Lower lobe of right lung (tissue), 2 donors: ENCODE measurements at places on chromosomes 1 and 21. TPM values are rescaled to one million over a fixed set of nuclear protein-coding genes. Genes with fewer than 3 reads are reported as not detected.

DNA sequence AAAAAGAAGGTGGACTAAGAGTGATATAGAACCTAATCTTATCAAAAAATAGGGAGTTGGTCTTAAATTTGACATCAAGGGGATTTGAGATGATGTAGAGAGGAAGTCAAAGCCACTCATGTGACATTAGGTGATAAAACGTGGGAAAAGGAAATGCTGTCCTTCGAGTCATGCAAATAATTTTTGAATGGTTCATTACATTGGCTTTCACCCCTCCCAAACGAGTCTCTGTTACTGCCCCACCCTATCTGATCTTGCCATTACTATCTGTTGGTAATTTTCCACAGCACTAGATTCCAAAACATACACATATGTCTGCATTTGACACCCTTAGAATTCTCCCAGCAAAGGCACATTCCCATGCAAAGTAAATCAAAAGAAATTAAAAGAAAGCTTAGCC lies 531.1 kb upstream of the ADAMTS5 start:
- H3K4me1 ChIP-seq: no peaks in the 10 kb centered on the region
- H3K27me3 ChIP-seq: no peaks in the 10 kb centered on the region
- H3K4me3 ChIP-seq: no peak overlapping the region
- H3K27ac ChIP-seq: no peak overlapping the region

GRCh38 chr1:243837907-243838535 lies 12.0 kb downstream of the AKT3 start:
- H3K4me3 ChIP-seq: no peak overlapping the region
- H3K4me1 ChIP-seq: peaks cover 8% of the 10 kb centered on the region
- H3K36me3 ChIP-seq: no peaks in the 10 kb centered on the region
- DNase-seq: no peak
- no peak overlapping the region for H3K27ac ChIP-seq
- H3K27me3 ChIP-seq: no peaks in the 10 kb centered on the region

DNA sequence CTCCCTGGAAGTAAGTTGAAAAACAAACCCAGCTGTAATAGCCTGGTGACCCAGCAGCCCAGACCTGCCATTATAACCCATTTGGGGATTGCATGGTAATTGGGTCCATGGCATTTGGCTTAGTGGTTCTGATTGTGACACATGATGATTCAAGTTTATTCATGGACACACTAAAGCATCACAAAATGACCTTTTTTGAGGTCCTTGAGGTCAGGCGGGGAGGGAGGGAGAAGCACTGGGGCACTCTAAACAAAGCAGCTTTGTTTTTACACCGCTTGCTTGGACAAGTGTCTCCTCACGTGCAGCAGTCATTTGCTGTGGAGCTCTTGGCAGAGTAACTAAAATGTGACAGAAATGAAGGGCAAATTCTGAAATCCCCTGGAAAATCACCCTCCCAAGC lies 241.0 kb upstream of the SGIP1 start:
- H3K4me1 ChIP-seq: peaks cover 14% of the 10 kb centered on the region
- no peak for DNase-seq
- no peak overlapping the region for H3K4me3 ChIP-seq
- no peak overlapping the region for H3K27ac ChIP-seq
- no peaks in the 10 kb centered on the region for H3K36me3 ChIP-seq

The NUDT4B gene
- not detected for total RNA-seq

DNA sequence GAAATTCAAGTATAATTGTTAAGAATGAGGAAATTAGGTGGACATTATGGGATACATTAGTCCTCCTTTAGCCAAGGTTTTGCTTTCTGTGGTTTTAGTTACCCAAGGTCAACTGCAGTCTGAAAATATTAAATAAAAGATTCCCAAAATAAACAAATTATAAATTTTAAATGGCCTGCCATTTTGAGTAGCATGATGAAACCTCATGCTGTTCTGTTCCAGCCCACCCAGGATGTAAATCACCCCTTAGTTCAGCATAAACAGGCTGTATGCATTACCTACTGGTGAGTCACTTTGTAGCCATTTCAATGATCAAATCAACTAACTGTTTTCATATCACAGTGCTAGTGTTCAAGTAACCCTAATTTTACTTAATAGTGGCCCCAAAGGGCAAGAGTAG lies 132.5 kb upstream of the LYPLAL1 start:
- H3K27ac ChIP-seq: no peak overlapping the region
- no peak for DNase-seq
- no peaks in the 10 kb centered on the region for H3K27me3 ChIP-seq

The DARS2 gene
- 17.1 TPM for total RNA-seq

DNA sequence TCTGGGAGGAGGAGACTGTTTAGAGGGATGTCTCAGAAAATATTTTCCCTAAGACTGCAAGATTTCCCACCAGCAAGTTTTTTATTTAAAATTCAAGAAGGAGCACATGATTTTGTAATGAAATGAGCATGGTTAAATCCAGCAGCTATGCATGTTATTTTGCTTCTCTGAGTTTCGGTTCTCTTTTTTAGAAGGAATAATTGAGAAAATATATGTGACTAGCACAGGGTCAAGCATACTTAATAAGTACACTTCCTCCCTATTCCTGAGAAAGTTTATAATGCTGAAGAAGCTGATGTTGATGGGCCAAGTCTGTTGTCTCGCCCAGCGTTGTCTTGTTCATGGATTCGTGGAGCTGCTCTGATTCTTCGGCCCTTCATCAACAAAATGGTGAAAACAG lies 51.2 kb downstream of the EXO1 start:
- H3K4me1 ChIP-seq: no peaks in the 10 kb centered on the region
- no peak overlapping the region for H3K27ac ChIP-seq
- no peak for DNase-seq
- H3K4me3 ChIP-seq: no peak overlapping the region
- H3K36me3 ChIP-seq: no peaks in the 10 kb centered on the region
- H3K27me3 ChIP-seq: no peaks in the 10 kb centered on the region

- no peaks in the 10 kb centered on the region for H3K36me3 ChIP-seq
- no peaks in the 10 kb centered on the region for H3K27me3 ChIP-seq
- no peak overlapping the region for H3K27ac ChIP-seq
- H3K4me3 ChIP-seq: no peak overlapping the region
- DNase-seq: no peak
- H3K4me1 ChIP-seq: no peaks in the 10 kb centered on the region
These were observed 129.5 kb downstream of the PIGK start for GRCh38 chr1:77089756-77090155.

- H3K27me3 ChIP-seq: peaks cover 25% of the 10 kb centered on the region
- H3K36me3 ChIP-seq: no peaks in the 10 kb centered on the region
- H3K4me1 ChIP-seq: no peaks in the 10 kb centered on the region
- H3K27ac ChIP-seq: no peak overlapping the region
- no peak overlapping the region for H3K4me3 ChIP-seq
These were observed 95.1 kb downstream of the TAS1R2 start for GRCh38 chr1:18764362-18764761.

The PHLDA3 gene
- total RNA-seq: 97.1 TPM
